ENCODE measurements at places on chromosomes 3 and 15.
A peak's percentile ranks its signal among the peaks of the same experiment; 100 is the strongest.

DNA sequence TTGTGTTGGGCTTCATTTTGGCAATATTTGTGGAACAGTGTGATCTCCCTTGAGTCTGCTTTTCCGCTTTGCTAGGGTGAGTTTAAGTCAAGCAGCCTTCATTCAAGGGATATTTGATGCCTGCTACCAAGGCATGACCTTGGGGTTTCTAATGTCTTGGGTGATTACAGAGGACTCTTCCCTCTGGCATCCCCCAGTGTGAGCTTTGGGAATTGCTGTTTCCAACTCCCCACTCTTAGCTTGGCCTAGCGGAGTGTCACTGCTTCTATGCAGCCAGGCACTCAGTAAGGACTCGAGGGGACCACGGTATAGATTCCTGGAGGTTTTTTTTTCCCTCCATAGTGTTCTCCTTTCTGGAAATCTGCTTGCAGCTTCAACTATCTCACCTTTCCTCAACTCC is 21.1 kb downstream of the GCNT3 start:
- DNase-seq, result peak; percentile 58

DNA sequence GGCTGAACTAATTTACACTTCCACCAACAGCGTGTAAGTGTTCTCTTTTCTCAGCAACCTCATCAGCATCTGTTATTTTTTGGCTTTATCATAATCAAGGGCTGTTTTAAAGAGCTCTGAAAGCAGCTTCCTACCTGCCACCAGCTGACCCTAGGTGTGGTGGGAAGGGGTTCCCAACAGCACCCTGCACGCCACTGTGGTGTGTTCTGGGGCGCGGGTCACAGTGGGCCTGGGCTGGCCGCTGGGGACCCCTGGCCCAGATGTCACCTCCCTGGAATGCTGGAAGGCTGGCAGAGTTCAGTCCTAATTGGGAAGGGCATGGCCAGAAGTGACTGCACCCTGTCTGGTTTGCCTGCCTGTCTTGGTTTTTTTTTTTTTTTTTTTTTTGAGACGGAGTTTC is 82.2 kb downstream of the ASB7 start:
- DNase-seq, result no peak

- no peak for DNase-seq
These were observed 9.1 kb downstream of the LINS1 start for GRCh38 chr15:100592898-100593297.

DNA sequence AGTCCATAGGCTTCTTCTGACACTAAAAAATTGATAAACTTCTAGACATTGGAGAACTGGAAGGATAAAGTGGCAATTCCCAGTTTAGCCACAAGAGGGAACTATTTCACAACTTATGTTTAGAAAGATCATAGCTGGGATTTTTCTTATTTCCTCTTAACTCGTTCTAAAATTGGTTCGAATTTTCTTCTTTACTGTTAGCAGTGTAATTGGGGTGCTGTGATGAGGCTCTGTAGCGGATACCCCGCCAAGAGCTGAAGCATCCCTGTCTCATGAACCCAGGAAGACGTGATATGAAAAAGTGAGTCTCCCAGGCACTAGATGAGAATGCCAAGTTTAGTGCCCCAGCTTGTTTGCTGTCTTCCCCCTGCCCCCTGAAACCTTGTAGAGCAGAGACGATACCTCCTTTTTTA is 85.1 kb downstream of the PDCD6IP start:
- DNase-seq, result peak; percentile 28

DNA sequence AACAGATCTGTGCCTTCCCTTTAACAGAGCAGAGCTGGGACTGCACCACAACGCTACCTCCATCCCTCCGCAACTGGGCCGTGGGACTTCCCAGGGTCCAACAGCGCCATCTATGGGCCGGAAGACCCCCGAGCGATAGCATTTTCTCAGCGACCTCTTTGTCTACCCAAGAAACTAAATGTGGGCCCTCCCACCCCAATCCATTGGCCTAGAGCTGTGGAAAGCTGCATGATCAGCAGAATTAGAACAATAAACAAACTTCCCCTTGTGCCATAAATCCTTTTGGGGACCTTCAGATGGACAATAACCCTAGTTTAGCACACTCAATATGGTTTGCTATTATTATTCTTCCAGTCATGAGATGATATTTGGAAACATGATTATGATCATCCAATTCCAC is 74.8 kb upstream of the NTRK3 start:
- peak; percentile 88 for DNase-seq

DNA sequence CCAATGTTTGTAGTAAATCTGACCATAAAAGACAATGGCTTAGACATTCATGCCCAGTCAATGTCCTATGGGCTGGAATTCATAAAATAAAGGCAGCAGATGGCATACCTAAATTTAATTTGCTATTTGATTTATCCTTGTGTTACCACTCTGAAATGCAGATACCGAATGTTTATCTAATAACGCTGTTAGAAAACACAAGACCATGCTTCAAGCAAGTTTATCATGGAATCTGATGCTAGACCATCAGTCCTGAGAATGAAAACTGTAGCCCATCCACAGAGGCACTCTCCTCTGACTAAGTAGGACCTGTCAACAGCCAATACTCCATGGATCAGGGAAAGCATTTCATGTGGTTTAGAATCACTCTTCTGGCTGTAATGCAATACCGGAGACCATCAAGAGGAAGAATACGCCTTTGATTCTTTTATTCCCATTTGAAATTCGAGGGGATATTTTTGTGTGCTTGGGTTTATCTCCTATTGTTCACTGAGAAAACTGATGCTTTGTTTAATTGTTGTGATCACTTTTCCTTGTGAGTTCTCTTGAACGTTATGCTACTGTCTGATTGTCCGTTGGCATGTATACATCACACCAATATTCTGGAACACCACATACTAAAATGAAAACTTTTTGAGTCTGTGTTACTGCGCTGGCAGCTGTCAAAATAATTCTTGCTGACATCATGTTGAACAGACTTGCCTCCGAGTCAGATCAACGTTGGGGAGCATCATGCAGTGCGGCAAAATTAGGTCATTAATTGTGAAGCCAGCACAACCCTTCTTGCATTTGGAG is 12.1 kb upstream of the CPB1 start:
- DNase-seq, result no peak

DNA sequence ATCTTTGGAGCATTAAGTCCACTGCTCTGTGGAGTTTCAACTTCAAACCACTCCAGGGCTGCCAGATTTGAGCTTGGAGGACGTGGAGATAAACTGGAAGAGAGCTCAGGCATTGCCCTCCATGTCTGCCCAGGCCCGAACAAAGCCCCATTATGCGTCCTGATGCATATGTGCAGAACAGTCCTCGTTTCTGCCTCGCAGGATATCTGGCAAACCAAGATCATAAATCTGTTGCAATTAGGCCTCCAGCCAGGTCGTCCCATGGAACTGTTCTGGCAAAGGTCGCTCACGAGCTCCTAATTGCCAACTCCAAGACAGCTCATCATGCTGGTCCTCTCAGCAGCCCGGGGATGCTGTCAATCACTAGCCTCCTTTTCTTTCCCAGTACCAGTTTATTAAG is 91.2 kb downstream of the SEMA5B start:
- DNase-seq, result no peak

DNA sequence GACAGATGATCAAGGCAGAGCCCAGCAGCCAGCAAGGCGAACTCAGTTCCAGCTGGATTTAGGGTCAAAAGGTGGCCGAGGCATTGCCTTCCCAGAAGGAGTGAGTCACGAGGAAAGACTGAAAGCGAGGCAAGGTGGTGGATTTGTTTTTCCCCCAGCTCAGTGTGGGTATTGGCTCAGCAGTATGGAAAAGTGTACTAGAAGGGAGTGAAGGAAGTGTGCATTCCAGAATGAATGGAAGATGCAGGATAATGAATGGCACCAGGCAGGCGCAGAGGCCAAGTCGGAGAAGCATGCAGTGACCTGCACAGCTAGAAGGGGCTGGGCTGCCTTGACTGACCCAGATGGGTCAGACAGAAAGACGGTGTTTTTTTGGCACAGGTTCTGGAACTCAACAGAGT is 46.3 kb downstream of the FOXP1 start:
- no peak for DNase-seq

DNA sequence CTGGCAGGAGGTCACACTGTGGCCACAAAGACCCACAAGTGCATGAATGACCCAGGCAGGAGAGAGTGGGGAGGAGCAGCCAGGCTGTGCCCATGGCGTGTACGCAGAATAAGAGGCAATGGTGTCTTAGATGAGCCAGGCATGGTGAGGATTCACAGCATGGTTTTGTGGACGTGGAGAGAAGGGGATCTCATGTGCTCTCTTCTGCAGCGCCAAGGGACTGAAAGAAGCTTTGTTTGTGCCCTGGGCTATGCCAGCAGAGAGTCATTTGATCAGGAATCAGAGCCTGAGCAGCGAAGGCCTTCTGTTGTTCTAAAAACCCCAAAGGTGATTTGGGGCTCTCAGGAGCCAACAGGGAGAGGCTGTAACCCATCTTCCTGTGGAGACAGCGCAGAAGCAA is 18.7 kb upstream of the RPP14 start:
- DNase-seq, result no peak

- DNase-seq, result no peak
These were observed 191.2 kb upstream of the CBLB start for GRCh38 chr3:106059953-106060517.

- no peak for DNase-seq
These were observed 31.7 kb downstream of the GPR149 start for GRCh38 chr3:154398084-154398967.

DNA sequence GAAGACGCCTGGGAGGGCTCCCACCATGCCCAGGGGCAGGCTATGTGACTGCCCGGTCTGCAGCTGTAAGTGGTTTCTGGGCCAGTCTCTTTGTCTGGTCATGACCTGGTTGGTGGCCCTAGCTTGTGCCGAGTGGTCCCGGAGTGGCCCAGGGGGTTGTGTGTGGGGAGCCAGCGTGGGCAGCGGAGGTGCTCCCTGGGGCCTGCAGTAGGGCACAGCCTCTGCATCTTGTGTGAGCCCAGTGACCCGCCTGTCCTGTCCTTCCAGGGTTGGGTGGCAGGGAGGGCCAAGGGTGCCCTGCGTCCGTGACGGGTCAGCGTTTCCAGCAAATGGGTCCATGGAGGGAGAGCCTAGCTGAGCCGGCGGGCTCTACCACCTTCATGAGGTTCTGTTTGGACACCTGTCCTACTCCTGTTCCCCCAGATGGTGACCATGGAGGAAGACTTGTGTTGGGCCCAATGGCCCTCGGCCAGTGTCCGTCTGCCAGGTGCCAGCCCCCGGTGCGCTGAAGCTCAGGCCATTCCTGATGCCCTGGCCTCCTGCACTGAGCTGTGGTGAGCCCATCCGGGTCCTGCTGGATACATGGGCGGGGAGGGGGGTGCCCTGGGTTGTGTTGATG is 215.4 kb downstream of the SNRPN start:
- no peak for DNase-seq

GRCh38 chr3:38018296-38019266 is 10.9 kb downstream of the PLCD1 start:
- no peak for DNase-seq

DNA sequence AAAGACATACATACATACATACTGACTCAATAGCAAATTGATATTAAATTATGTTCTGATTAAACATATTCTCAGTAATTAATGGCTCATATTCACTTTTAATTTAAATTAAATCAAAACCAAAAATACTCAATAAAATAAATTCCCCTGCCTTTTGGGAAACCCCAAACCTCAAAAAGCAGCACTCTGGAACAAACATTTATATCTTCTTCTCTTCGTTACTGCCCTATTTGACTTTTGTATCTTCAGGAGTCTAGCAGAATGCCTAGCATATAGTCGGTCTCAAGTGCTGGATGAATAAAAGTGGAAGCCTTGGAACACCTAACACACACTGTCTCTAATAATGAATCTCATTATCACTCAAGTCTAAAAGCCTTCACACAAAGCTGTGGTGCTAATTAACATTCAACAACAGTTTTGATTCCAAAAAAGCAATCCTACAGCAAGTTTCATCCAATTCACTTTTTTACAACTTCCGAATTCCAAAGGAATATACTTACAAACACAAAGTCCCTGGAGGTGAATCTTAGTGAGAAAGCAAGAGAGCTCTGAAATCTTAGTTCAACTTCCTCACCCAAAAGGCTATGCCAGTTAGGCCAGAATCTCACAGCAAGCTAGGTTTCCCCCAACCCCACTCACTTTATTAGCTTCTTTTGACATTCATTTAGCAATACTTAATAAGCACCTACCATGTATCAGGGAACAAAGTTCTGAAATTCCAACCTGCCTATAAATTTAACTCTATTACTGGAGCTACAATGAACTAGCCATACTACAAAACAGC is 35.0 kb downstream of the GSK3B start:
- DNase-seq, result no peak

DNA sequence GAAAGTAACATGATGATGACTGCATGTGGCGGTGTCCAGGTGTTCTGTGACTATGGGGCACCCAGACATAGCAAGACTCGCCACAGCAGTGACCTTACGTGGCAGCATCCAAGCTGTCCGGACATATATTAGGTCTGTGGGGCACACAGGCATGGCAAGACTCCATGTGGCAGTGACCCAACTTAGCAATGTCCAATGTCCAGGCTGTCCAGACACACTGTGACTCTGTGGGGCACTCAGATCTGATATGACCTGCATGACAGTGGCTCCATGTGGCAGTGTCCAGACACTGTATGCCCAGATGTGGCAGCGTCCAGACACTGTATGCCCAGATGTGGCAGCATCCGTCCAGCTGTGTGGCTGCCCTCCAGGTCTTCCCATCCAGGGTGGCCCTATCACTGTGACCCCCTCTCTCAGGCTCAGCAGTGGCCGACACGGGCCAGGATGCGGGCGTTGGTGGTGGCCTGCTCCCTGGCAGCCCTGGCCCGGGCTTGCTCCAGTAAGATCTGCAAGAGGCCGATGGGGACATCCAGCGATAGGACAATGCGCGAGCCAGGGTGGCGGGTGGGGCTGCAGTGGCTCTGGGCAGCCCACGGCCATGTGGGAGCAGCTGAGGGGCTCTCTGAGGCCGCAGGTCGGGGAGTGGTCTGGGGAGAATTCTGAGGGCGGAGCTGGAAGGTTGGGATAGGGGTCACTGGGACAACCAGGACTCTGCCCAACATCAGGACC is 1.1 kb downstream of the UCN2 start:
- no peak for DNase-seq

GRCh38 chr3:55489798-55490132 is 2.7 kb upstream of the WNT5A start:
- DNase-seq, result no peak

DNA sequence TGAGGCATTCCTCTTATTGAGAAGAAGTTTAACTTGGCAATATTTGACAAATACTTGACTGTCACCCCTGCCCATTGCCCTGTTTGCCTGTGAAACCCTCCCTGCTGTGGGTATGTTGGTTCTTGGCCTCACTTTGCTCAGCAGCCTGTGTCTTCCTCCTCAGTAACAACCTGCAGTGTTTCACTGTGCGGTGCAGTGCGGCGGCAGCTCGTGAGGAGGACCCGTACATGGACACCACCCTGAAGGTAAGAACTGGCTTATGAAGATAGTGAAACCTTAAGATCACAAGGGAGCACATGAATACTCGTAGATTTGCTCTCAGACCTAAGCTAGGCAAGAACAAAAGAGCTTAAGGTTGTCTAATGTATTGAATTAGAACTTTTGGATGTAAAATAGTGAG is 21.0 kb downstream of the HPS3 start:
- no peak for DNase-seq

DNA sequence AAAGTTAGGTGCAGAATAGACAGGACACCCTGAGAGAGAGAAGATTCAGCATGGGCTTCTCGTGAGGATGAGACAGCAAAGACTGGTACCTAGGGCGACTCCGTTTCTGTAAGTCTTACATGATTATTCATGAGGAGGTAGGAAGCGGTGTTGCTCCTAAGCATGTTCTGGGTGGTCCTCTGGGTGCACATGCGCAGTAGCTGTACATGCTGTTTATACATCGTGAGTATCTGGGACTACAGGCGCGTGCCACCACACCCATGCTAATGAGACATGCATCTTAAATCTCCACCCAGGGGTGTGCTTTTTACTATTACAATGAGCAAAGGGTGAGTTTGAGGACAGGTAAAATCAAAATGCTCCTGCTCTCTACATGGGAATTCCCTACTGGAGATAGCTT is 12.3 kb downstream of the ALPK3 start:
- DNase-seq, result no peak

Data from NT2/D1 (cell line).